Naive thymus-derived CD4-positive, alpha-beta T cell (primary cell): ENCODE measurements at places on chromosomes 5 and 9. TPM values are rescaled to one million over a fixed set of nuclear protein-coding genes. Genes with fewer than 3 reads are reported as not detected.

GRCh38 chr5:103808464-103809106, 246.0 kb upstream of the NUDT12 start:
- H3K4me1 ChIP-seq: no peaks in the 10 kb centered on the region
- H3K27me3 ChIP-seq: no peaks in the 10 kb centered on the region

The TRIM7 gene
- 4.0 TPM for total RNA-seq

The LVRN gene
- total RNA-seq: 0.25 TPM in 1 of 2 replicates, not detected in the other

- H3K4me3 ChIP-seq: no peak overlapping the region
- no peak for DNase-seq
- no peaks in the 10 kb centered on the region for H3K27me3 ChIP-seq
- H3K36me3 ChIP-seq: no peaks in the 10 kb centered on the region
- no peak overlapping the region for H3K27ac ChIP-seq
- H3K4me1 ChIP-seq: no peaks in the 10 kb centered on the region
Observed at GRCh38 chr5:105940181-105940580, 1730.6 kb downstream of the EFNA5 start.

GRCh38 chr5:642481-642880, 30.3 kb downstream of the CEP72 start:
- no peak overlapping the region for H3K4me3 ChIP-seq
- H3K27ac ChIP-seq: no peak overlapping the region
- no peaks in the 10 kb centered on the region for H3K36me3 ChIP-seq
- no peak for DNase-seq
- no peaks in the 10 kb centered on the region for H3K4me1 ChIP-seq

GRCh38 chr5:1479581-1480188, 34.4 kb upstream of the SLC6A3 start:
- H3K36me3 ChIP-seq: no peaks in the 10 kb centered on the region
- H3K27me3 ChIP-seq: no peaks in the 10 kb centered on the region
- H3K27ac ChIP-seq: no peak overlapping the region
- peak; percentile 34 for DNase-seq
- no peak overlapping the region for H3K4me3 ChIP-seq
- no peaks in the 10 kb centered on the region for H3K4me1 ChIP-seq

The CCDC112 gene
- 0.51 and 1.1 TPM in 2 replicates for total RNA-seq

GRCh38 chr5:102931085-102931725, 176.1 kb downstream of the PAM start:
- no peak for DNase-seq
- H3K27me3 ChIP-seq: no peaks in the 10 kb centered on the region
- no peaks in the 10 kb centered on the region for H3K36me3 ChIP-seq
- H3K27ac ChIP-seq: no peak overlapping the region
- no peak overlapping the region for H3K4me3 ChIP-seq
- no peaks in the 10 kb centered on the region for H3K4me1 ChIP-seq

The SPINK7 gene
- total RNA-seq: not detected

GRCh38 chr5:131180407-131180806, 9.7 kb downstream of the LYRM7 start:
- DNase-seq: no peak
- H3K4me1 ChIP-seq: peaks cover 12% of the 10 kb centered on the region
- no peaks in the 10 kb centered on the region for H3K27me3 ChIP-seq
- H3K4me3 ChIP-seq: no peak overlapping the region
- H3K27ac ChIP-seq: no peak overlapping the region

DNA sequence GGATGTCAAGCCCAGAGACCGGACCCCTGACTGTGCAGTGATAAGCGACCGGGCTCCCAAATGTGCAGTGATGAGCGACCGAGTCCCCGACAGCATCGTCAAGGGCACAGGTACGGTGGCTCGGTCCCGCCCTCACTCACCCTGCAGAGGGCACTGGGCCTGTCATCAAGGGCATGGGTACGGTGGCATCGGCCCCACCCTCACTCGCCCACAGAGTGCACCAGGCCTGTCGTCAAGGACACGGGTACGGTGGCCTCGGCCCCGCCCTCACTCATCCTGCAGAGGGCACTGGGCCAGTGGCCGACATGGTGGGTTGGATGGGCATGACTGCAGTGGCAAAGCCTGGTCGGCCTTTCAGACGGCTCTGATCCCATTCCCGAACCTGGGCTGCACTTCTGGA, 9.7 kb upstream of the LRRC14B start:
- no peaks in the 10 kb centered on the region for H3K4me1 ChIP-seq
- DNase-seq: no peak
- no peaks in the 10 kb centered on the region for H3K27me3 ChIP-seq
- no peak overlapping the region for H3K4me3 ChIP-seq
- H3K36me3 ChIP-seq: no peaks in the 10 kb centered on the region
- H3K27ac ChIP-seq: no peak overlapping the region

DNA sequence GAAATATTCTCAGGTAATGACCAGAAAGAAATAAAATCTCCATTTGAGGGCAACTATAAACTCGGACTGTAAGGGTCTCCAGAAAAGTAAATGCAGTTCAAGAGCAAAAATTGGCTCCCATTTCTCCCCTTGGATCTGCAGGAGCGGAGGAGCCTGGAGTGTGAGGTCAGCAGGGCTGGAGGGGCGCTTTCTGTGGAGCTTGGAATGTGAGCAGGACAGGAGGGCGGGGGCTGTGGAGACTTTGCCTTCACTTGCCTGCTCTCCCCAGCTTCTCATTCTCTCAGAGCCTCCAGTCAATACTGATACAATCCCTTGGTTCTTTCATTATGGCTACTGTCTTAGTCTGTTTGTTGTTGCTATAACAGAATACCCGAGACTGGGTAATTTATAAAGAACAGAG, 162.8 kb upstream of the ANKH start:
- no peaks in the 10 kb centered on the region for H3K4me1 ChIP-seq
- no peak overlapping the region for H3K4me3 ChIP-seq
- no peak for DNase-seq
- no peaks in the 10 kb centered on the region for H3K36me3 ChIP-seq

DNA sequence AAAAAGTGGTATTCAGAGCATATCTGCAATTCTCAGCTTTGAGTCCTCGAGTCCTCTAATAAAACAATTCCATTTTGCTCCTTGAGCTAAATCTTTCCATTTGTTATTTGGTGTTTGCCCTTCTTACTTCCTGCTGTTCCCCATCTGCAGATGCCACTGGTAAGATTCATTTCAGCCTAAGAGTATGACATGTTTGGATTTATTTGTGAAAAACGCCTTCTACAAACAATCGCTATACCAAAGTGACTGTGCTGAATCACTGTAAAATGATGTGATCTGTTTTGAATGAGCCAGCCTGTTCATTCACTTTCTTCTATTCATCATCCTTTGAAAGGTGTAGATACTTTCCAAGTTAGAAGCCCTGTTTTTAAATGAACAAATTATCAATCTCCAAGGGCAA, 27.7 kb downstream of the KCTD16 start:
- no peak for DNase-seq
- no peaks in the 10 kb centered on the region for H3K4me1 ChIP-seq
- no peaks in the 10 kb centered on the region for H3K36me3 ChIP-seq
- no peaks in the 10 kb centered on the region for H3K27me3 ChIP-seq
- H3K4me3 ChIP-seq: no peak overlapping the region
- no peak overlapping the region for H3K27ac ChIP-seq

DNA sequence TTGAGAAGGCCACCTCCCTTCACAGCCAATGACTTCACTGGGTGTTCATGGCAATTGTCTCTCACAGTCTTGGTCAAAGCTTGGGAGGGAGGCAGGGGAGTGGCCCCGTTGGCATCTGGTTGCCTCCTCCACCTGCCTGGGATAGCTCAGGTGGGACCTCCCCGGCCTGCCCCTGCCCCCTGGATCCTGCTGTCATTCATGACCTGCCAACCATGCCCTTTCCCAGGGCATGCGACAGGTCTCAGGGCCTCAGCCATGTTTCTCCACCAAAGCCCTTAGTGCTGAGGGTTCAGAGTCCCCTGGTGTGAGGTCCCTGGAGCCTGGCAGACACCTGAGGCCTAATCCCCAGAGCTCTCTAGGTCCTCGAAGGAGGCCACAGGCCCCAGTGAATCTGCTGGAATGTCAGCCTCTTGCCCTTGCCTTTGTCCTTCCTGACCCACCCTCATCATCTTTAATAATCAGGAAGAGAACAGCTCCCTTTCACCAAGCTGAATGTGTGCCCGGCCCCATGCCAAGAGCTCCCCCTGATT, 5.6 kb downstream of the DAB2IP start:
- DNase-seq: no peak
- no peak overlapping the region for H3K4me3 ChIP-seq
- peaks cover 4% of the 10 kb centered on the region for H3K27me3 ChIP-seq
- H3K36me3 ChIP-seq: no peaks in the 10 kb centered on the region

The OBP2B gene
- total RNA-seq: not detected

DNA sequence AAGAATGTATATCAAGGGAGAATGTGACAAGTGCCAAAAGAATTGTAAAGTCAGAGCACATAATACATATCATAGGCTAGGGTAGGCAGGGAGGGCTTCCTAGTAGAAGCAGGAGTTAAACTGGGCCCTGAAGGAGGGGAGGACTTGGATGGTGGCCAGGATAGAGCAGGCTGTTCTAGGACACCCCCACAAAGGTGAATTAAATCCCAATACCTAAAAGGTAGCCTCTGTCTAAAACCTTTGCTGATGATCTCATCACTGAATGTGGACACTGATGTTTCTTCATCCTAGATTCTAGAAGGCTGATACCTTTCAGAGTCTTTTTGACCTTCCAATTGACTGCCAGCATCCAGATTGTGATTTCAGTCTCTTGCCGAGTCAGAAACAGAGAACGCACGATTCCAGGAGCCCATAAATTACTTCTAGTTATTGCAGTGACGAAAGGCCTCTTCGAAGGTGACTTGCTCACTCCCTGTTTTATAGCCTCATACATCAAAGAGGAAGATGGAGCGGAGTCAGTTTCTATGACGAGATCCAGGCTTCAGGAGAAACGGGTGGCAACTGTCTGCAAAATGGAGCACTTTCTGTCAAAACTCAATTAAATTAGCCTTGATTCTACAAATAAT, 43.2 kb downstream of the KIF4B start:
- H3K36me3 ChIP-seq: no peaks in the 10 kb centered on the region
- H3K27me3 ChIP-seq: peaks cover 2% of the 10 kb centered on the region
- H3K4me3 ChIP-seq: no peak overlapping the region
- no peak overlapping the region for H3K27ac ChIP-seq
- DNase-seq: no peak

DNA sequence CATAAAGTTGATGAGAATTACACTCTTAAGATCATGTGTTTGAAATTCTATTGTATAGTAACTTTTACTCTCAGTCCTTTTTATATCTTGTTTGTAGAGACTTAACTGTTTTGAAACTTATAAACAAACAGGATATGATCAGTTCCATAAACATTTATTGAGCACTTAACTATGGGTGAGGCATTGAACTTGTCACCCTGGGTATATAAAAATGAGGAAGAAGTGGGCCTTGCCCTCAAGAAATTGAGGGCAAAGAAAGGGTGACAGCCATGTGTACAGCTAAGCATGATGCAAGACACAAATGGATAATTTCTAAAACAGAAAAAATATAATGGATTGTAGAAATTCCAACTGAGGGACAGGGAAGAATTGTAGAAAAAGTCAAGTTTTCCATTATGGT, 15.7 kb downstream of the UNC13B start:
- no peaks in the 10 kb centered on the region for H3K27me3 ChIP-seq
- no peak overlapping the region for H3K27ac ChIP-seq
- DNase-seq: no peak
- H3K4me1 ChIP-seq: no peaks in the 10 kb centered on the region
- no peaks in the 10 kb centered on the region for H3K36me3 ChIP-seq

DNA sequence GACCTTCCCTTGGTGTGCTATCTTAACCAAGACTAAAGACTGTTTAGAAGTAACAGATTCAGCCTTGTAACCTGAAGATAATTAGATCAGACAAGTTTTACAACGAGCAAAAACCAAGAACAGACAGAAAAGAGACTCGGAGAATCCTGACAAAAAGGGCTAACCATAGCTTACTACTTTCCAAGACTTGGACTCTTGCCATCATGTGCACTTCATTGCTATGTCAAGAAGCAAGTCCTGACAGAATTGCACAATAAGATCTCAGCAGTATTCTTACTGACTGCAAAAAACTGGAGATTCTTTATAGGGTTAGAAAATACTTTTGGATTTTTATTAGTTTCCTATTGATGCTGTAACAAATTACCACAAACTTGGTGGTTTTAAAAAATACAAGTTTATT, 1539.0 kb upstream of the NUDT12 start:
- DNase-seq: no peak
- no peaks in the 10 kb centered on the region for H3K36me3 ChIP-seq
- no peak overlapping the region for H3K27ac ChIP-seq
- H3K4me3 ChIP-seq: no peak overlapping the region

DNA sequence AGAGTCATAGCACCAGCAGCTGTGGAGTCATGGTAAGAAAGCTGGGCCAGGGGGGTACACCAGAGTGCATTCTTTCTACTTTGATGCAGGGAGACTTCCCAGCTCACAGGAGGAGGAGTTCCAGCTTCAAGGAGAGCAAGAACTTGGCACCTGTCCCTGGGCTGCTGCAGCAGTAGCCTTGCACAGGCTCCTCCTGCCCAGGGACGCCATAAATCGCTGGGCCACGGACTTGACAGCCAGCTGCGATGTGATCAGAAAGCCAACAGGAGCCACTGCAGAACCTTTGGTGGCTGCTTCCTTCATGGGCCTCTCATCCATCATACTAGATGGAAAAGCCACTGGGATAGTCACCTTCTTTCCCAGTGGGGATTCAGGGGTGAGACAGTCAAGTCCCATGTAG, 234.7 kb downstream of the NMUR2 start:
- H3K4me1 ChIP-seq: no peaks in the 10 kb centered on the region
- H3K4me3 ChIP-seq: no peak overlapping the region
- no peak for DNase-seq
- no peak overlapping the region for H3K27ac ChIP-seq
- H3K27me3 ChIP-seq: no peaks in the 10 kb centered on the region

The FOXD4L3 gene
- total RNA-seq: not detected

- no peaks in the 10 kb centered on the region for H3K27me3 ChIP-seq
- no peak for DNase-seq
- peaks cover 22% of the 10 kb centered on the region for H3K36me3 ChIP-seq
- H3K4me3 ChIP-seq: no peak overlapping the region
- peaks cover 11% of the 10 kb centered on the region for H3K4me1 ChIP-seq
Observed at GRCh38 chr5:179609834-179610108, 13.7 kb downstream of the HNRNPH1 start.

The PPP2R2B gene
- 0.58 and 1.1 TPM in 2 replicates for total RNA-seq

- H3K27me3 ChIP-seq: no peaks in the 10 kb centered on the region
- no peak for DNase-seq
- H3K4me1 ChIP-seq: no peaks in the 10 kb centered on the region
- no peak overlapping the region for H3K27ac ChIP-seq
- peaks cover 5% of the 10 kb centered on the region for H3K36me3 ChIP-seq
- H3K4me3 ChIP-seq: no peak overlapping the region
Observed at GRCh38 chr5:128109766-128110165, 26.2 kb downstream of the SLC12A2 start.

- no peaks in the 10 kb centered on the region for H3K36me3 ChIP-seq
- no peaks in the 10 kb centered on the region for H3K4me1 ChIP-seq
- no peaks in the 10 kb centered on the region for H3K27me3 ChIP-seq
- H3K27ac ChIP-seq: no peak overlapping the region
Observed at GRCh38 chr5:58542709-58543108, 40.2 kb upstream of the RAB3C start.

The IRX4 gene
- not detected for total RNA-seq

- H3K4me1 ChIP-seq: no peaks in the 10 kb centered on the region
- DNase-seq: no peak
- no peaks in the 10 kb centered on the region for H3K27me3 ChIP-seq
- no peak within 1 kb of the TSS for H3K4me3 ChIP-seq
- no peaks in the 10 kb centered on the region for H3K36me3 ChIP-seq
Observed at GRCh38 chr5:59893429-59894227, at the start of gene PDE4D. TSS of gene PDE4D (minus strand) at chr5:59893726.
